HFFc6 (cell line): ENCODE measurements at places on chromosomes 1 and 21.

GRCh38 chr1:214718724-214719123 is 115.7 kb downstream of the CENPF start:
- DNase-seq: no peak

DNA sequence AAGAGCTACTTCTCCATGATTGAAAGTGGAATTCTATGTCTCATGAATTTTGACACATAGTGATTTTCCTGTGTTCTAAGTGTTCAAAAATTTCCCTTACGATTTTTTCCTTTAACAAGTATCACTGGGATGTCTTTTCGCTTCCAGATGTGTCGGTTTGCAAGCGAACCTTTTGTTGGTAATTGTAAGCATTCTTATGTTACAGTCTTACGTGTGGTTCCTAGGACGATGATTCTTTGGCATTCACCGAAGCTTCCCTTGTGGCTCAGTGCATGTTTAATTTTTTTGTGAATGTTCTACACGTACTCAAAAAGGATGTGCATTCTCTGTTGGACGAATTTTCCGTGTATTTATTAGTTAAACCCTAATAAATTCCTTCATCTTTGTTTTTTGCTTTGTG is 211.6 kb downstream of the CAMTA1 start:
- DNase-seq: no peak

GRCh38 chr1:68815632-68816031 is 318.8 kb upstream of the DEPDC1 start:
- DNase-seq: no peak

DNA sequence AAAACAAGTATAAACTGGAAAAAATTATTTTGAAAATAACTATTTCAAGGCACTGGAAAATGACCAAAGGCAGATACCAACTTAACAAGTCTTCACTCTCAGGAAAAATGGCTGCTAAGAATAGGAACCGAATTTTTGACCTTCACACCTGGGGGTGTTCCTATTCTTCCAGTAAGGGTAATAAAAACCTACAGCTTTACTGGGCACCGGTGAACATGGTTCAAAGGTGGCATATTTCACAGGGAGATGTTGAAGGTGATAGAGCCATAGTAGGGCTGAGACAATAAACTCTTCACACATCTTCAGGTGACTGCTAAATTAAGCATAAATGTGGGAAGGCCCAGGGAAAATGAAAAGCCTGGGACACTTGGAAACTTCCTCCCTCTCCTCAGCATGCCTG is 65.4 kb upstream of the IFFO2 start:
- no peak for DNase-seq

GRCh38 chr1:220595179-220595578 is 67.2 kb downstream of the MARK1 start:
- DNase-seq: no peak

GRCh38 chr21:41931041-41931451 is 22.8 kb downstream of the C2CD2 start:
- DNase-seq: no peak

DNA sequence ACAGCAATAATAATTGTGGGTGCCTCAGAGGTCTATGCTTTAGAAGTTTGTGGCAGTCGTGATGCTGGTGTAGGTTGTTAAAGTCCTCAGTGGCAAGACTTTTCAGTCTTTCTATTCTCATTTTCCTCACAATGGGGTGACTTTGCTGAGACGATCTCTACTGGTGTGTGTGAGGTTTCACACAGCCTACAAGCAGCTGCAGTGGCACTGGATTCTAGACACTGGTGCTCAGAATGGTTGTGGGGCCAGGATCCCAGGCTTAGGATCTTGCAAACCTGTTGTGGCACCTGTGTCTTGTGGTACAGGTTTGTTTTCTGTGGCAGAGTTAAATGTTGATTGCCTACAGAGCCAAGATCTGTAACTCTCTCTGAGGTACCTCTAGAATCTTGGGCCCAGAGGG is 581.2 kb downstream of the PTPRC start:
- DNase-seq: no peak

DNA sequence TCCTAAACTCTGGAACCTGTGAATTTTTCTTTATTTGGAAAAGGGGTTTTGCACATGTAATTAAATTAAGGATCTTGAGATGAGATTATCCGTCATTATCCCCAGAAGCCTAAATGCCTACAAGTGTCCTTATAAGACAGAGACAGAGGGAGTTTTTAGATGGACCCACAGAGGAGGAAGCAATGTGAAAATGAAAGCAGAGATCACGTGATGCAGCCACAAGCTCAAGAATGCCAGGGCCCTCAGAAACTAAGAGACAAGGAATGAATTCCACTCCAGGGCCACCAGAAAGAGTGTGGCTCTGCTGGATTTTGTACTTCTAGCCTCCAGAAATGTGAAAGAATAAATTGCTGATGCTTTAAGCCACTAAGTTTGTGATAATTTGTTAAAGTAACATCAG is 183.6 kb upstream of the UBE2U start:
- peak; percentile 56 for DNase-seq

DNA sequence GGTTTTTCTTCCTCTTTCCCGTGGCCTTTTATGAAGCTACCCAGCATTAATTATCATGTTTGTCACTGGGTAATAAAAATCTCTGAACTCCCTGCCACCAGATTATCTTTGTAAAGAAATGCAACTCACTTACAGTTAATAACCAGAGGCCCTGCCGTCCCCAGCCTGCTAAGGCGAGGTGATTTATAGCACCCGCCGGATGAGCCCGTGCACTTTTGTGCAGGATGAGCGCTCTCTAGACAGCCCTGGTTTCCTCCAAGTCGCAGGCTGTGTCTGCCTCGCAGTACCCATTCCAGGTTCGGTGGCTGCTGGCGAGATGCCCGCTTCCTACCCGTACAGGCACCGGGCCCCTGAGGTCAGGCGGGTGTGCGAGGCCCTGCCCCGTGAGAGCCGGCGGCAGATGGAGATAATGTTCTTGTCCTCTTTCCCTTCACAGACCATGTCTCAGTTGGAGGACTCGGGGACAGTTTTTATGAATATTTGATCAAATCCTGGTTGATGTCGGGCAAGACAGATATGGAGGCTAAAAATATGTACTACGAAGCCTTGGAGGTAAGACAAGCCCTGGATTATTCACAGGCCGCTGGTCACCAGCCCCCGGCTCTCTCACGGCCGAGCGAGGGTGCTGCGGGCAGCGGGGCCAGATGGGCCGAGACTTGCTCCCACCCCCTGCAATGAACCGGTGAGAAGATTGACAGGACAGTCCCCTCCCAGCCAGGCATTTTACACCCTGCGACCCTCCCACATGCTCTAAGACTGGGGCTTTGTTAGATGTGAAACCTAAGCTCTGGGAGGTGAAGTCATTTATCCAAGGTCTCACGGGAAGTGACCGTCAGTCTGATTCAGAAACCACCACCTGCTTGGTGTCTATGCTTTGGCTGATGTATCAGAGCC is 28.5 kb upstream of the SELENON start:
- DNase-seq: no peak

- DNase-seq: no peak
Measured at GRCh38 chr1:46001081-46001785, 131.2 kb downstream of the PIK3R3 start.

GRCh38 chr1:234871039-234871709 is 257.5 kb downstream of the TOMM20 start:
- no peak for DNase-seq

DNA sequence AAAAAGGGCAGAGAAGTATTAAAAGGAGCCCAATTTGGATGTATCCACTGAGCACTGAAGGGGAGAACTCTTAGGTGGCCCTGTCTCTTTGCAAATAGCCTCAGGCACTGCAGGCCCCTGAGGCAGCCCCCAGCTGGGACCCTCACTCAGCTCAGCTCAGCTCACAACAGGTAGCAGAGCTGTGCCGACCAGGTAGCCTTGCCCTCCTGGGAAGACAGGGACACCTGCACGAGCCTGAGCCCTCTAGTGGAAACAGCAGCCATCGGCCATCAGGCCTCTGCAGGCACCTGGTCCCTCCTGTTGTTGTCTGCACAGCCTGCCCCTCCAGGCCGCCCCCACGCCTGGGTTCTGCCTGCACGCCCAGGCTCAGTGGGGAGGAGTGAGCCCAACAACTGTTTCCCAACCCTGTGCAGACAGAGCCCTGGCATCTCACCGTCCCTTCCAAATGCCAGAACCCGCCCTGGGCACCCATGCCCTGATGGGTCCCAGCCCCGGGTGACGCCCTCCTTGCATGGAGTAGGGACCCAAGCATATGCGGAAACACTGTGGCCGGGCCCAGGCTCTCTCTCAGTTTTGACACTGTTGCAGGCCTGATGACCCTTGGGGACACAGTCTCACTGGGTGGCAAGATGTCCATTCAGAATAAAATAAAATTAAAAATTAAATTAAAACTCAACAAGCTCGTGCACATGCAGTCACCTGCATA is 60.0 kb upstream of the AJAP1 start:
- no peak for DNase-seq

DNA sequence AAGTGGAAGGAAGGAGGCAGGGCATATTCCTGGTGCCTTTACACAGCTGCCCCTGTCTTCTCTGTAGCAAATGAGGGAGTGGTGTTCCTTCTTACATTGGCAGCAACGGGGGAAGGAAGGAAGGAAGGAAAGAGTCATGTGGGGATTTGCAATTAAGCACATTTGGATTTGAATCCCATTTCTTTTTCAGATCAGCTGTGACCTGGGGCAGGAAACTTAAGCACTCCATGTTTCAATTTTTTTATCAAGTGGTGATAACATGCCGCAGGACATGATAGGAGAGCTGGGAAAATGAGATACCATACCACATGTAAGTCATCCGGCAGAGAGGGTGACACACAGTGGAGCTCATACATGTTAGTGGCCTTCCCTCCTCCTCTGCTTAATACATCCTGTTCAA is 186.8 kb downstream of the APP start:
- no peak for DNase-seq

- peak; percentile 97 for DNase-seq
Measured at GRCh38 chr1:181112071-181112929, 23.8 kb downstream of the IER5 start.

- no peak for DNase-seq
Measured at GRCh38 chr1:89364954-89365550, 1.2 kb downstream of the GBP6 start.

DNA sequence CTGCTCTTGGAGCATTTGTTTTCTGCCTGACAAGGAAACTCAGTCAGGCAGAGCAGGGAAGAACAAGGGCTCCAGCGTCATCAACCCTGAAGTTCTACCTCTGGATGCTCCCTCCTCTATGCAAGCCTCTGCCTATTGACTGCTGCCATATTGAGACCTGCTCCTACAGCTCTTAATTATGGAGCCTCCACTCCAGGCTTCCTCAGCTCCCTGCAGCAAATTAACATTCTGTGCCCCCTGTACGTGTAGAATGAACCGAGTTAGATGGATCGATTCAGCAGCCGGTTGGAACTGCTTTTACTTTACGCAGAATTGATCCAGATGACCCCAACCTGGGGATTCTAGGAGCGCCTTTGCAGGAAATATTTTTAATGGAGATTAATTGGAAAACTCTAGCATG is 68.7 kb downstream of the KIRREL1 start:
- DNase-seq: no peak

- no peak for DNase-seq
Measured at GRCh38 chr1:20476265-20477038, 9.6 kb downstream of the CAMK2N1 start.

GRCh38 chr1:23357138-23357908 is 12.3 kb downstream of the ZNF436 start:
- DNase-seq: no peak

DNA sequence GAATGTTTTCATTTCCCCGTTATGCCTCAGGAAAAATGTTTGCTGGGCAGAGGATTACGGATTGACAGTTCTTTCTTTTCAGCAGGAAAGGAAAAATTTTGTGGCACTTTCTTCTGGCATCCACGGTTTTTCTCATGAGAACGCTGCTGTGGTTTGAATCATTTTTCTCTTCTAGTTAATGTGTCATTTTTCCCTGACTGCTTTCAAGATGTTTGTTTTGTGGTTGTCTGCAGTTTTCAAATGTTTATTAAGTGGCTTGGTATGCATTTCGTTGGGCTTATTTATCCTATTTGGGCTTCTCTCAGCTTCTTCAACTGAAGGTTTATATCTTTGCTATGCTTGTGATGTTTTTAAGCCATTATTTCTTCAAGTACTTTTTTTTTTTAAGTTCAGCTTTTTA is 359.0 kb downstream of the RGS7 start:
- peak; percentile 67 for DNase-seq

DNA sequence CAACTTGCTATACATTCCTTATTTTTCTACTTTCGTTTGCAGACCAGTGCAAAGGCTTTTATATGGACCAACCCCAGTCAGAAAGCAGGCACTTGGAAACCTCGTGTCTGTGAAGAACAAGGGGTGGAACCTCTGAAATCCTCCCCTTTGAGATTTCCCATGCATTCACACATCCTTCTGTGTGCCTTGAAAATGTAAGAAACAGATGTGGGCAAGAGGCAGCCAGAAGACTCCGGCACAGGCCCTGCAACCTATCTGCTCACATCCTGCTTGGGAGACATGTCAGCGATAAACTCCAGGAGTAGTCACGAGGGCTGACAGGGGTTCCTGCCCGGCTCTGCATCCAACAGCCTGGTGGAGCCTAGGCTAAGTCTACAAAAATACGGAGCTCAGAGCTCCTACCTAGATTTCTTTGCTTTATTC is 42.5 kb downstream of the ETS2 start:
- no peak for DNase-seq

DNA sequence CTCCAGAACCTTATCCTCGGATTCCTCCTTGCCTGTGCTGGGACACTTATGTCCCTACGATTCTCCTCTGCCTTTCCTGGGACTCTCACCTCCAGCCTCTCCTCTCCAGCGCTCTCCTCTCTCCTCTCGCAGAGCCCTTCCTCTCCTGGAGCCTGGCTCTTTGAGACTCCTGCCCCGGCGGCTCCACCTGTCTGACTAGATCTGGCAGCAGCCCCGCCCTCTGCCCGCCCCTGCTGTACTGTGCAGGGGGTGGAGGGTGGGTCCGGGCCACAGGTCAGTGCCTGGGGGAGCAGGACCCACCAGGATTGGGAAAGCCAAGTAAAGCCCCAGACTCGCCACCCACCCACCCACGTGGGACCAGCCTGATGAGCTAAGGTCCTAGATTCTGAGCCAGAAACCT is 1.6 kb downstream of the ELOVL1 start:
- no peak for DNase-seq

- DNase-seq: no peak
Measured at GRCh38 chr1:199945591-199945990, 81.9 kb upstream of the NR5A2 start.

- DNase-seq: no peak
Measured at GRCh38 chr1:98398649-98399048, 262.9 kb upstream of the SNX7 start.

DNA sequence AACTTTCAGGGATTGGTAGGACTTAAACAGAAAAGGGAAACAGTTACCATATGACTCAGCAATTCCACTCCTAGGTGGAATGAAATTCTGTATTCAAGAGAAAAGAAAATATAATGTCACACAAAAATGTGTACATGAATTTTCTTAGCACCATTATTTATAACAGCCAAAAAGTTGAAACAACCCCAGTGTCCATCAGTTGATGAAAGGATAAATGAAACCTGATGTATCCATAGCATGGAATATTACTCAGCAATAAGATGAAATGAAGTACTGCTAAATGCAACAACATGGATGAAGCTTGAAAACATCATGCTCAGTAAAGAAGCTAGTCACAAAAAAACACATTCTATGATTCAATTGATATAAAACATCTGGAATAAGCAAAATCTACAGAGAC is 15.5 kb downstream of the EEIG2 start:
- DNase-seq: no peak
